KG1 (cell line): ENCODE measurements at places on chromosomes 1 and 21.
A peak's percentile ranks its signal among the peaks of the same experiment; 100 is the strongest.

DNA sequence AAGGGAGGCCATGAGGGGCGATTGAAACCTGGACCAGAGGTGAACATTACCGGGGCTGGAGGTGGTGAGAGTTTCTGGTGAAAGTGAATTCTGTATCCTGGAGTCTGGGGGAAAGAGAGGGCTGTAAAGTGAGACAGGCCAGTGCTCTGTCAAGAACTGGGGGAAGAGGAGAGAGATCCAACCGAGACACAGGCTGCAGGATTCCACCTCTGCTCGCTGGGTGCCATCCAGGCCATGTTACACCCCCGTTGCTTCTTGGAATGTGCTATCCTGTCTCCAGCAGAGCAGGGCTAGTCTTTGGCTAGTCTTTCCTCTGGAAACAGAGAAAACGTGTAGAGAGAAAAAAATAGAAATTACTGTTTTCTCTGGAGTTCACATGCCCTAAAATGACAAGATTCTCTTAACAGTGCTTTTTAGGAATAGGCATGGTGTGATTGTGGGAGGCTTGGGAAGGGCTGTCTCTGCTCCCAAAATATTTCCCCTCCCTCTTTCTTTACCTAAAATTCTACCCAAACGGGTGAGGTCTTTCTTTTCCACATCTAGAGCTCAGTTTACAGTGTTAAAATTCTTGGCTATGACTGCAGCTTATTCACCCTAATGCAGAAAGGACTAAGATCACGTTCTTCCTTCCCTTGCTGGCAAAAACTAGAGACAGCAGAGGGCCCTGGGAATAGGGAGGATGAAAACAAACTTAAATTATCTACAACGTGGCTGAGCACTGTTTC, 16.5 kb upstream of the OVAAL start:
- DNase-seq: no peak

GRCh38 chr1:232622981-232623380, 7.0 kb downstream of the SIPA1L2 start:
- no peak for DNase-seq

- no peak for DNase-seq
Measured at GRCh38 chr1:199452627-199453026, 574.9 kb upstream of the NR5A2 start.

DNA sequence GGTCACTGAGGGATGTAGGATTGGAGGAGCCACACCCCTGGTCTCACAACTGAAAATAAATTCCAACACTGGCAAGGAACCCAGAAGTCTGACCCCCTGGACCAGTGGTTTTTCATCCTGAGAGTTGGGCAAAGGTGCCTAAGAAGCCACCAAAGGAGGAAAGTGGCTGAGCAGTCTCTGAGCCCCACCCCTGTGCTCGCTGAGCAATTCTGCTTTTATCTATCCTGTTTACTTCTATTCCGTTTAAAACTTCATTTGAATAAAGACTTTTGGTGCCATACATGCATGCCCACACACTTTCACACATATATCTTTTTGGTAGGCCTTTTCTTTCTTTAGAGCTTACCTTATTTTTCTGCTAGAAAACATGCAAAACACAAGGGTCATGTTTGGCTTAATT, 13.9 kb upstream of the CD53 start:
- no peak for DNase-seq

DNA sequence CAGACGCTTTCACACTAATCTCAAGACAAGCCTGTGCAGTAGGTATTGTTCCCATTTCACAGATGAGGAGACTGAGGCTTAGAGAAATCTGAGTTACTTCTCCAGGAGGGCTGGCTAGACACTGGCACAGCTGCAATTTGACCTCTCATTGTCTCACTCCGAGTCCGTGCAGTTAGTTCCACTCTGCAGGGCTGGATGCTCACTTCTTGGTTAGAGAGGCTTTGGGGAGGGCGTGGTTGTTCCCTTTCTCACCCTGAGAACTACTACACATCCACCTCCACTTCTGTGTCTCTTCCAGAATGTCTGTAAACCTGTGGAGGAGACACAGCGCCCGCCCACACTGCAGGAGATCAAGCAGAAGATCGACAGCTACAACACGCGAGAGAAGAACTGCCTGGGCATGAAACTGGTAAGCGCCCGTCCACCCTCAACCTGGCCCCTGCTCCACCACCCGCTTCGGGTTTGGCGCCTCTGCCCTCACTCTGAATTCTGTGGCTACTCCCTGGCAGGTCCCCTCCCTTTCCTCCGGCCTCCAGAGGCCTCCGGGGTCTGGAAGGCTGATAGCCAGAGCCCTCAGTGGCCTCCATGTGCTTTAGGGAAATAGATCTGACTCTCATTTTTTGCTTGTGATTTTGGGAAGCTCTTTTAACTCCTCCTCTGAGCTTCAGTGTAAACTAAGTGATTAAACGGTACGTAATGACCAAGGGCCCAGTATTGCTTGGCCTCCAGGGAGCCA, 29.1 kb downstream of the EIF2D start:
- DNase-seq: no peak

- DNase-seq: no peak
Measured at GRCh38 chr1:116008656-116009390, 32.5 kb downstream of the SLC22A15 start.

- DNase-seq: no peak
Measured at GRCh38 chr1:206790502-206791250, 18.4 kb upstream of the IL10 start.

- no peak for DNase-seq
Measured at GRCh38 chr21:38228115-38228514, 28.7 kb upstream of the KCNJ15 start.

DNA sequence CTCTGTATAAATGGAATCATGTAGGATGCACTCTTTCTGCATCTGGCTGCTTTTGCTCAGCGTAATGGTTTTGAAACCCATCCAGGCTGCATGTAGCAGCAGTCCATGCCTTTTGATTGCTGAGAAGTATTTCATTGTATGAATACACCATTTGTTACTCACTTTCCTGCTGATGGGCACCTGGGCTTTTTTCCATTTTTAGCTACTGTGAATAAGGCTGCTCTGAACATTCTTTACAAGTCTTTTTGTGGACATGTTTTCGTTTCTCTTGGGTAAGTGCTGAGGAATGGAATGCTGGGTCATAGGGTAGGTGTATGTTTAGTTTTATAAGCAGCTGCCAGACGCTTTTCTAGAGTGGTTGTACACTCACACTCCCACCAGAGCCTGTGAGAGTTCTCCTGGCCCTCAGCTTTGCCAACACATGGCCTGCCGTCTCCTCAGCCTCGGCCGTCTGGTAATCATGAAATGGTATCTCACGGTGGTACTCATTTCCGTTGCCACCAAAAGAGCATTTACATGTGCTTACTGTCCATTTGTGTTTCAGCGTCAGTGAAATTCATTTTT, 22.7 kb downstream of the SLX9 start:
- no peak for DNase-seq

GRCh38 chr1:97505816-97506215, 415.0 kb downstream of the DPYD start:
- no peak for DNase-seq

DNA sequence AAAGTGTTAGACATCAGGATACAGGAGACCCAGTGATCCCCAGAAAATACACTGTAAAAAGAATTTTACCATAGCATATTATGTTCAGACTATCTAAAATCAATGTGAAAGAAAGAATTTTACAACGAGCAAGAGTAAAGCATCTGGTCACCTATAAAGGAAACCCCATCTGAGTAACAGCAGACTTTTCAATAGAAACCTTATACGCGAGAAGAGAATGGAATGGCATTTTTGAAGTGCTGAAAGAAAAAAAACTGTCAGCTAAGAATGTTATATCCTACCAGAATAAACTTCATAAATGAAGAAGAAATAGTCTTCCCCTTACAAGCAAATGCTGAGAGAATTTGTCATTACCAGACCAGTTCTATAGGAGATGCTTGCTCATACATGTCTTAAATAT, 532.1 kb upstream of the NR5A2 start:
- no peak for DNase-seq

DNA sequence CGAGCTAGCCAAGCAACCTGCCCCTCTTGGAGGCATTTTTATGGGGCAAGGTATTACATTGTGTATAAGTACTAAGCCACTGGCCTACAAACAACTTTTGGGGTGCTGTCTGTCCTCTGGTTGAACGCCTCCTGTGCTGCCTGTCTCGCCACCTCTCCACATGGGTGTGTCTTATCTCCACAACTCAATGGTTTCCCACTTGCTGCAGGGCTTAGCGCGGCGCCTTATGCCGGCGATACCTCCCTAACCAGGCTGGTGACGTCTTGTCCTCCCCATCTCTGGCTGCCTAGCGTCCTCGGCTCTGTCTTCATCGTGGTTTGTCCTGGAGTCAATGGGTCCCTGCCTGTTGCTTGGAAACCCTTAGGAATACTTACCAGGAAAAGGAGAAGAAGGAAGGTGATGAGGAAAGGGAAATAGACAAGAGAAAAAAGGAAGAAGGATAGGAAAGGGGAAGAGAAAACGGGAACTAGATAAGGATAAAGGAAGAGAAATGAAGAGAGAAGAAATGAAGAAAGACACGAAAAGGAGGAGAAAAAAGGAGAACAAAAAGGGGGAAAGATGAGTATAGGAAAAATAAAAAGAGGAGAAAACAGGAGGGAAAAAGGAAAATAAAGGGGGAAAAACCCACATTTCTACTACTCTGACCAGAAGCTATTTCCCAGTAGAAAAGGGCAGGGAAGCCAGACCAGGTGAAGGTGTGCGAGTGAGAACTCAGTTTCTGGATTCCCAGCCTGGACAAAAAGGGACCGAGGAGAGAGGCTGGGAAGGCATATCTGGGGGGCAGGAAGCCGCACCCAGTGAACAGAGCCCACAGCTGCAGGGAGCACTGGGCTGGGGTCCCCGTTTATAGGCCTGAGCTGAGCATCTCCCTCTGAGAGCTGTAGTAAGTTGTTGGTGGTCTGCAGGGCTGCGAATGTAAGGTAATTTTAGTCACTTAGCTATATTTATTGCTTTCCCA, 86.2 kb downstream of the CLIC6 start:
- no peak for DNase-seq

DNA sequence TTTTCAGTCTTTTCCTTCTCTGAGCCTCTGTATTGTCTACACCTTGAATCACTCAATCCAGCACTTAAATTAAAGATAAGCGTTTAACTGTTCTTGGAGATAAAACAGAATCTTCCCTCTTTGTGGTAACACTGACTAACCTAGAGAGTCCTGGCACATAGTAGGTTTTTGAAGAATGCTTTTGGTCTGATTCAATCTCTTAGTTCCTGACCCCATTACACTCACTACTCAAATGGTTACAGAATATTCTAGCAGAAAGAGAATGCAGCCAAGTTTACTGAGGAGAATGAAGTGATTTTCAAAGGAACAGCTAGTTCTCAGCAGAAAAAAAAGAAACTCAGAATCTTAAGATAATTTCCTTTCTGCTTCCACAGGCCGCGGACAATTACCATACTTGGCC, 309.2 kb upstream of the PRMT6 start:
- DNase-seq: no peak

- no peak for DNase-seq
Measured at GRCh38 chr21:33302796-33303195, 22.0 kb upstream of the IFNAR1 start.

DNA sequence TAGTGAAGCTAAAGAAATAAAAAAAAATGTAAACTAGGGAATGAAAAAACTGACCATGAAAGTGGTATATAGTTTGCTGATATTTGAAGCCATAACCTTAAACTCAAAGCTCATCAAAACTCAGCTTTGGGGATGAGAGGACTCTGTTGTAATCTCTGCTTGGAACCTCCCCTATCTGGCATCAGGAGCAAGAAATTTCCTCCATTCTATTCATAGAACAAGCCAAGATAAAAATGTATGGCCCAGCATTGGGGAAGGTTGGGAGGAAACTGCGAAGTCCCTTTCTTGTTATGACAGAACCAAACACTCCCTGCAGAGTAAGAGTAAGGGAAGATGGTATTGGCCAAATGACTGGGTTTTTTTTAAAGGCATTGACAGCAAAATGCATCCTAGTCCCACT, 35.6 kb downstream of the MCOLN2 start:
- DNase-seq: no peak

GRCh38 chr1:87144316-87144895, 184.3 kb upstream of the LMO4 start:
- no peak for DNase-seq

GRCh38 chr1:228760979-228761378, 25.7 kb downstream of the RHOU start:
- no peak for DNase-seq

DNA sequence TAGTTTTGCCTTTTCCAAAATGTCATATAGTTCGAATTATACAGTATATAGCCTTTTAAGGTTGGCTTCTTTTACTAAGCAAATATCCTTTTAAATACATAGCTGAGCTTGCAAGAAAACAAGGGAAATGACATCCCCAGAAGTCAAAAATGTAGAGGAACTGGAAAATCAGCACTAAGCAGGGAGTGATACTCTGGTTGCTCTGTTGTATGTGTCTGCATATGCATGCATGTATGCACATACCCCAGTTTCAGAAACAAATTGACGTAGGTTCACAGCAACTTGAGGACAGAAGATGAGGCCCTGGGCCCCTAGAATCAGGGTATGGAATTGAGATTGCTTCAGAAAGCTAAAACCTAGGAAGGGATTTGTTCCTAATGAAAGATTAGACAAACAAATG, 75.1 kb upstream of the GNG4 start:
- no peak for DNase-seq

DNA sequence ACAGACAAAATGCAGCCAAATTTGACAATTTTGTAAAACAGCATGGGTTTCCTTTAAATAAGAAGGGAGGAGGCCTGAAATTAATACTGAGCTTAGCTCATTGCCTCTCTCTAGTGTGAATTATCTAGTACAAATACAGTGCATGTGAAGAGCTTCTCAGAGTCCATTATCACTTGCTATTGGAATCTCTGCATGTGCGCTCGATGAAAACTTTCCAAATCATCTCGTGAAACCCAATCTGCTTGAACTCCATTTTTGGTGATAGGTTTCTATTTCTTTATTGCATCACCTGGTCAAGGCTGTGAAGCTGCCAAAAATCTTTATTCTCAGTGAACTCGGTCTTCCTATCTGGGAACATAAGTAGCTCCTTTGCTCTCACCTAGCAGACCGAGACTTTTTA, 49.5 kb upstream of the LYPLAL1 start:
- no peak for DNase-seq

- no peak for DNase-seq
Measured at GRCh38 chr1:78255383-78255782, 209.6 kb downstream of the GIPC2 start.

DNA sequence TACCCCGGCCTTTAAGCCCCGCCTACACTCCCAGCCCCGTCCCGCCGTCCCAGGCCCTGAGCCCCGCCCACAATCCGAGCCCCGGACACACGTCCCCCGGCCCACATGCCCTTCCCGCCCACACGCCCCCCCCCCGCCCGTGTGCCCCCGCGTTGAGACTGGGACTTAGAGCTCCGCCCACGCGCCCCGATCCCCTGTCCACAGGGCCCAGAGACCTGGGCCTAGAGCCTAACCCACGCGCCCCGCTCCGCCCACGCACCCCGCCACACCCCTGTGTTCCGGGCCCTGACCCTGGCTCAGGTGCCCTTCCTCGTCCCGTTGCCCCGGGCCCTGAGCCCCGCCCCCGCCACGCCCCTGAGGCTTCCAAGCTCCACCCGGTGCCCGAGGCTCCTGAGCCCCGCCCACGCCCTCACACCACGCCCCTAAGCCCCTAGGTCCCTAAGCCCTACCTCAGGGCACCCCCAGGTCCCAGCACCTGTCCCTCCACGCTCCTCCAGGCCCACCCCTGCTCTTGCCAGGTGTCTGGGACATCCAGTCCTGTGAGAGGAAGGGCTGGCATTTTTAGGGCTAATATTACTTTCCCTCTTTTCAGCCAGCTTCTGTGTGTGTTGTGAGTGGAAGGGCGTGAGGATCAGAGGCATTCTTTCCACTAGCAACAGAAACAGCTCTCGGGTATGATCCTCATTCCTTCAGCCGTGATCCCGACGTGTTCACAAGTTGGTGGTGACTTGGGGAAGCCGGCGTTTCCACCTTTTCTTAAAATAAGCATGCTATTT, 552 bp upstream of the GPR157 start:
- DNase-seq: peak; percentile 61

- DNase-seq: no peak
Measured at GRCh38 chr1:119659628-119660027, 11.6 kb upstream of the ZNF697 start.
